NCI-H1436 treated with DMSO at 0.1 percent for 48 hours (cell line): ENCODE measurements at places on chromosomes 6 and 20.

DNA sequence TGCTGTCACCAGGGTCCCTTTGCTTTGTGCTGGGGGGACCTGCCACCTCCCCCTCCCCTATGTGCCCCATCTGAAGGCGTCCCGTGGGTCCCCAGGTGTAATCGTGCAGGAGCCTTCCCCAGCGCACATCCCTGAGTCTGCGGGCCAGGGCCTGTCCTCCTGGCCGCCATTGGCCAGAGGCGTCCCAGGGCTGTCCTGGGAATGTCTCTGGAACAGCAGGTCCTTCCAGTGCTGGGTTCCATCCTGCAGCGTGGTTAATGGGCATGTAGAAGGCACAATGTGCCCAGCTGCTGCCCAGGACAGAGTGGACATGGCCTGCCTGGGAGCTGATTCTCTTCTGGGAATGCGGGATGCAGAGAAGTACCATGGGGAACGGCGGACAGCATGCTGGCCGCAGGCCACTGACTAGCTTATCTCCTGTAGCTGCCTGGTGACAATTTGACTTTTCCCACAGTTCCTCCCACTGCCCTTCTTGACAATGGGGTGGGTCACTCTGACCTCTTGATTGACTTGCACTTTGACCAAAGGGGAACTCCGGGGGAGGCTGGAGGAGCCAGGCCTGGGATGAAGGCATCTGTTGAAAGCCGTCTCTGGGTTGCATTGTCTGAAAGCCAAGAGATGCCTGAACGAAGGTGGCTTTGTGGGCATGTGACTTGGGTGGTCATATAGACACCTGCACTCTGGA is 64.0 kb downstream of the CTCFL start:
- DNase-seq, result no peak

GRCh38 chr6:122352981-122353664 is 46.3 kb upstream of the HSF2 start:
- DNase-seq, result no peak

GRCh38 chr20:57628047-57628961 is 8.1 kb upstream of the ZBP1 start:
- no peak for DNase-seq

DNA sequence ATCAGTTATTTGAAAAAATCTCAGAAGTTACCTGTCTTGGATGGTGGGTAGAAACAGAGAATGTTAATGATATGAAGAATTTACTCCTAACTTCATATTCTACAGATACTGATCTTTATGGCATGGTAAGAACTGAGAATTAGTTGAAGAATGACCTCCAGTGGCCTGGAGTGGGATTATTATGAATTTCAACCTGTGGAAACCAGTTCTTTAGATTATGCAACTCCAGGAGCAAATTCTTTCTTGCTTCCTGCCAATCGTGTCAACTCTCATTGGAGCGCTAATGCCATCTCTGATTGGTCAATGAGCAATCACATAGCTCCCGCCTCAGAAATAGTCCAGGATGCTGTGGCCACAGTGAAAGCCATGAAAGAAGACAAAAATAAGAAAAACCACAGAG is 40.6 kb downstream of the LYRM2 start:
- DNase-seq, result no peak

DNA sequence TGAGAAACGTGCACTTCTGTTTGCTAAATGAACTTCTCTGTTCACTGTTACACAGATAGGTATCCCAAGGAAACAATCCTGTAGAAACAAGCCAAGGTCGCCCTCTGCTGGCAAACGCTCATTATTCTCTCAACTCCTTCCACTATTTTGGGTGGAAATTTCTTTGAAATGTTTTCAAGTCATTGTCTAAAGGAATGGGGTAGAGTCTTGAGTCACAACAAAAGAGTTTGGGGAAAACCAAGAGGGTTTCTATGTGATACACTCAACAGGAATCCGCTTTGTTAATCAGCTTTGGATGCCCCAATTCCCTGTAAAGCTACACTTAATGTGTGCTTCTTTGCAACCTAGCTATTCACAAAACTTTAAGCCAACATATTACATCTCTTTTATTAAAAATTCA is 4.6 kb upstream of the RAE1 start:
- DNase-seq, result no peak

DNA sequence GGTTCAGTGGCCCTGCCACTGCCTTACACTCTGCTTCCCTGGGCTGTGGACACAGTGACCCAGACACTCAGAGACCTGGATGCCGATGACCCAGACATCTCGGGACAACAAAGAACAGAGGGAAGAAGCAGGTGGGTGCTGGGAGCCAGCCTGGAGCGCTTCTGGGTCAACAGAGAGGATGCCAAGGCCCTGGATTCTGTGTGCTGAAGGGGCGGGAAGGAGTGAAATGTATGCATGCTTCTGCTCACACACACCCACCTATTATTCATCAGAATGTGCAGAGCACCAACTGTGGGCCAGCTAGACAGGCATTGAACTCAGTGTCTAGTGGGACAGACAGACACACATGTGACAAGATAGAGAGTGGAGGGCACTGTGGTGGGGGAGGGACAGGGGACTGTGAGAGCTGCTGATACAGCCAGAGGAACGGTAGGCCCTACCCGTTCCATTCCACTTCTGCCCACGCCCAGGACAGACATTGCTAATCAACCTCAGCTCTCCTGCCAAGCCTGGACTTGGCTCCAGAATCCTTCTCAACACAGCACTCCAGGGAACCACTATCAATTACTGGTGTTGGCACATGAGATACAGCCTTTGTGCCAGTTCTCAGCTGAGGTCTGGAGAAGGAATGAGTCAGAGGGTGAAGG is 20.2 kb downstream of the KCNK15 start:
- no peak for DNase-seq

GRCh38 chr6:38724343-38724742 is 9.2 kb downstream of the DNAH8 start:
- DNase-seq, result no peak

- DNase-seq, result no peak
Observed at GRCh38 chr6:163201855-163202254, 212.7 kb upstream of the QKI start.

- DNase-seq, result no peak
Observed at GRCh38 chr20:42179768-42180167, 561.6 kb upstream of the CHD6 start.

DNA sequence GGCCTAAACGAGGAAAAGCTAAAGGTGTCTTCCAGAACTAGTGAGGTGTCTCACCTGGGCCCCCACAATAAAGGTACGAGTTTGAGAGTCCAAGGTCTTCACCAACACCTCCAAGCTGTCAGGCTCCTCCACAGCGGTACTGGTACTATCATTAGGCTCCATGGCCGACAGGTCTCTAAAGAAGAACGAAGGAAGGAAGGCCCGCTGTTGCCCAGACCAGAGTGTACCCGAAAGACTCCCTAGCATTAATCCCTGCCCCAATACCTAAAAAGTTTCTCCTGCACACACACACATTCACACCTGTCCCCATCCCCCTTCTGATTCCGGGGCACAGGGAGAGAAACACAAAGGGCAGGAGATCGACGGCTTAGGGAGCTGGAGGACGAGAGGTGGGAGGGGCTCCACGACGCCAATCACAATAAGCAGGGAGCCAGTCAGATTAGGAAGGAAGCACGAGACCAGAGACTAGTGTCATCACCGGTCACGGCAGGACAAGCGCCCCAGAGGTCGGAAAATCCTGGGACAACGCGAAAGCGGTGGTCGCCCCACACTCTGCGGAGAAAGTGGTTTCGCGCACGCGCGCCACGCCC is 764 bp downstream of the BAG6 start:
- DNase-seq, result no peak

- no peak for DNase-seq
Observed at GRCh38 chr20:62010551-62011402, 54.9 kb downstream of the TAF4 start.

DNA sequence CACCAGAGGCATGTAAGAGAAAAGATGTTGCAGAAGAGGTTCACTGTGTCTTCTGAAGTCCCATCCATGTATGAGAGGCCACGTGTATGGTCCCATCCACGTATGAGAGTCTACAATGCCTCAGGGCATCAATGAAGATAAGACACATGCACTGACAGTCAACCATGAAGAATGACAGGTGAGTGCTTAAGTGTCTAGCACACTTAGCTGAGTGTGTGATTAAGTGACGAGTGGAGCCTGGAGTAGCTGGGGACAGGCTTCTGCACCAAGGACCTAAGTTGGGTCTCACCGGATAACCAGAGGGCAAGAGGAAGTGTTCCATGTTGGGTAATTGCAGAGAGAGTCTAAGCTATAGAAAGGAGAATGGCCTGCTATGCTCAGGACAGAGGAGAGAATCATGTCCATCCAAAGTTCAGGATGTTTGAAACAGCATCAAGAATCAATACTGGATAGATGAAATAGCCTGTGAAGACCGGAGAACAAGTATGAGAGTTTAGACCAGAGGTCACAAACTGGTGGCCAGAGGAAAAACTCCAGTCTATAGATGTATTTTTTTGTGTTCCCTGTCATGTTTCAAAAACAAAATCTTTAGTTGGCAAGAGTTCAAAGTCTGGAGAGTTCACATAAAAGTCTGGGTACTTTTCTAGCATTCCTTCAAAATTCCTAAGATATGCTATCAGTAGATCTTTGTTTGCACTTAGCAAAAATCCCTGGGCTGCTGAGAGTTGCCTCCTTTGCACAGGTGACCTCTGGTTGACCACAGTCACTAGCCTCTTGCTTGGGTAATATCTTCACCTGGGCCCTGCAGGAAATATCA is 165.8 kb downstream of the KIF16B start:
- no peak for DNase-seq

DNA sequence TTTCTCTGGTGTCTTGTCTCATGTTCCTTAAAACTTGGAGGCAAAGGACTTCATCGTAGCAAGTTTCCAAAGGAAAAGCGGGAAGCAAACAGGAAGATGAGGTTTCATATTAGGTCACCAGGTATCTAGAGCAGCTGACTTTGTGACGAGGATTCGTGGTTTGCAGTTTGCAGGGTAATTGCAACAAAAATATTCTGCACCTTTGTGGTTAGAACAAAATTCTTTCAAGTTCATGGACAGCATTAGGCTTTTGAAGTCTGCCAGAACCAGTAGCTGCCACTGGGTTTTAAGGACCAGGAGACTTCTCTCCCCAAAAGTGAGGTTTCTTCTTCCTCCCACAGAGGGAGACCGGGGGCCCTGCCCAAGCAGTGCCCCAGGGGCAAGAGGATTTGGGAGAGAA is 63.4 kb downstream of the RPP40 start:
- DNase-seq, result no peak

- no peak for DNase-seq
Observed at GRCh38 chr6:144662812-144663365, 377.8 kb downstream of the UTRN start.

GRCh38 chr6:168166627-168167026 is 87.6 kb upstream of the FRMD1 start:
- no peak for DNase-seq

- DNase-seq, result no peak
Observed at GRCh38 chr20:56014998-56015397, 9.7 kb upstream of the CBLN4 start.

DNA sequence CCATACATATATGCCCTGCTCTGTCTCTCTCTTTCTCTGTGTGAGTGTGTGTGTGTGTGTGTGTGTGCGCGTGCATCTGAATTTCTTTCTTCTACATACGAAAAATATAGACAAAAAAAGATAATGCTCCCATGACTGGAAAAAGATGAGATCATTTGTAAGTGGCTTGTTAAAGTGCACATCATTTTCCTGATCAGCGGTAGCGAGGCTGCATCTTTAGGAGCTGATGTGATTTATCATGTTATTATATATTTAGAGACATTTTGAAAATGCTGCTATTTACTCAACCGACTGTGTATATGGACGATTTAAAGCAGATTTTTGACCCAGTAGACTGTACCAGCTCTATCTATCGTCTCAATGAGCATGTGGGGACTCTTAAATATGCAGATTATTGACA is 265.3 kb downstream of the TSHZ2 start:
- no peak for DNase-seq

DNA sequence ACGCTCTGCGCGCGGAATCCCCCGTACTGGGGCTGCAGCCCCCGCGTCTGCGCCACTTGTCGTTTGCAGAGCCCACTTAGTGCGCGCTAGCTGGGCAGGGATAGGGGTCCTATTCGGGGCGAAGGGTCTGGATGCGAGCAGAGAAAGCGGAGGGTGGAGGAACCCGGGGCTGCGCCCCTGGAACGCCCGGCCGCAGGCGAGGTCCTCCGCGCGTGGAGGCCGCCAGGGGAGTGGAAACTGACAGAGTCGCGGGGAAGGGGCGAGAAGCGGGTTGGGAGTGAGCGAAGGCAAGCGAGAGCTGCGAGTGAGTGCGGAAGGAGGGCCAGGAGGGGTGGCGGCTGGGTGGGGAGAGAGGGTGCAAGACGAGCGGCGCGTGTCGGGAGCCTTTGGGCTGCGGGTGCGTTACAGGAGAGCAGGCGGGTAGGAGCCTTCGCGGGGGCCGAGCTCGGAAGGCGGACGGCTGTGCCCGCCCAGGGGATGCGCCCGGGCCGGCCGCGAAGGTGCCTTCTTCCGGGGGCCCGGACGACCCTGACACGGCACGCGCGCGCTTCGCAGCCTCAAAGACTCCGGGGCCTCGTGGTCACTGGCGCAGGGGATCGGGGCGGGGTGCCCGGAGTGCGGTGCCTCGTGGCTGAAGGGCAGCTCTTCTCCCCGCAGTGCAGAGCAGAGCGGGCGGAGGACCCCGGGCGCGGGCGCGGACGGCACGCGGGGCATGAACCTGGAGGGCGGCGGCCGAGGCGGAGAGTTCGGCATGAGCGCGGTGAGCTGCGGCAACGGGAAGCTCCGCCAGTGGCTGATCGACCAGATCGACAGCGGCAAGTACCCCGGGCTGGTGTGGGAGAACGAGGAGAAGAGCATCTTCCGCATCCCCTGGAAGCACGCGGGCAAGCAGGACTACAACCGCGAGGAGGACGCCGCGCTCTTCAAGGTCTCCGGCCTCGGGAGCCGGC is 1.2 kb downstream of the IRF4 start:
- DNase-seq, result no peak

DNA sequence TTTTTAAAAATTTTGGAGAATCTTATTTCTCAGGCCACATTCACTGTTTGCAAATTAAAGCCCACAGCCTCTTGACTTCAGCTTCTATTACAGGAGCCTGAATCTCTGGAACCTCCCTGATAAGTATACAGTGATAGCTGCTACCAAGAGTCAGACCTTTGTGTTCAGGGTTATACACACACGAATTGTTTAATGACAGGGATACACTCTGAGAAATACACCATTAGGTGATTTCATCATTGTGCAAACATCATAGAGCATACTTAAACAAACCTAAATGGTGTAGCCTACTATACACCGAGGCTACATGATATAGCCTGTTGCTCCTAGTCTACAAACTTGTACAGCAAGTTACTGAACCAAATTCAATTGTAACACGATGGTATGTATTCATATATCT is 473.9 kb downstream of the PKHD1 start:
- no peak for DNase-seq

DNA sequence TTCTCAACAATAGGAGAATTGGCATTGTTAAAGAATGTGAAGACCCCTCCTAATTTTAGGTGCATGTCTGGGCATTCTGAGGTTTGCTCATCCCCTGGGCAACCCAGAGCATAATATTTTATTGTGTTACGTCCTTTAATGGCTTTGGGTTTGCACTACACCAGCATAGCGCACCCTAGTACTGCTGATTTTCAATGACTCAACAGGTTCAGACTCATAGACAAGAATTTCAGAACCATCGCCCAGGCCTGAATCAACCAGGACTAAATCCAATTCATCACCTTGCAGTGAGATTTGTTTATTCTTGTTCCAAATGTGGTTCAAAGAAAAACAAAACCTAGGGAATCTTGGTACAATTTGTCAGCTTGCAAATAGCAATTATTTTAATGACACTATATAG is 137.8 kb upstream of the PHACTR1 start:
- DNase-seq, result no peak

GRCh38 chr6:134093007-134093573 is 40.7 kb upstream of the SLC2A12 start:
- no peak for DNase-seq

- DNase-seq, result no peak
Observed at GRCh38 chr20:63977739-63978276, 1.6 kb downstream of the SAMD10 start.

- DNase-seq, result no peak
Observed at GRCh38 chr20:3933218-3933617, 44.0 kb downstream of the PANK2 start.
